Stimulated activated effector memory CD8-positive, alpha-beta T cell treated with anti-CD3 and anti-CD28 coated beads, Interleukin-12 subunit alpha, Interleukin-12 subunit beta, amount 100 ng/mL, for 72 hours (primary cell): ENCODE measurements at places on chromosomes 2 and 18.

- no peak for DNase-seq
Measured at GRCh38 chr18:13614641-13615288, 111.6 kb downstream of the FAM210A start.

- no peak for DNase-seq
Measured at GRCh38 chr18:29862824-29863223, 1179.7 kb downstream of the DSC3 start.

DNA sequence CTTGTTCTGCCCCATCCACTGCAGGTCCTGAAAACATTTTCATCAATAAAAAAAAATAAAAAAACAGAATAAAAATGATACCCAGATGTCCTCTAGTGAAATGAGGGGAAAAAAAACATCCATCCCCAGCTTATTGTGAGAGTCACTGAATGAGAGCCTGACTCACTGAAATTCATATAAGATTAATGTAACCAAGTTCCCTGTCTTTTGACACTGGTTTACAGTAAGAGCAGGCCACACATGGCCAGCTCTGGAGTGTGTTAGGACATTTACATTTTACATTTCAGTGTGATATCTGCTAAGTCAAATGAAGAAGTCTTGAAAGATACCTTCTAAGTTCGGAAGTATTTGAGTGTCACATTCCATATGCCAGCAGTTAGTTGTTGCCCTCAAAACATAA lies 21.1 kb upstream of the IL18R1 start:
- DNase-seq: no peak

DNA sequence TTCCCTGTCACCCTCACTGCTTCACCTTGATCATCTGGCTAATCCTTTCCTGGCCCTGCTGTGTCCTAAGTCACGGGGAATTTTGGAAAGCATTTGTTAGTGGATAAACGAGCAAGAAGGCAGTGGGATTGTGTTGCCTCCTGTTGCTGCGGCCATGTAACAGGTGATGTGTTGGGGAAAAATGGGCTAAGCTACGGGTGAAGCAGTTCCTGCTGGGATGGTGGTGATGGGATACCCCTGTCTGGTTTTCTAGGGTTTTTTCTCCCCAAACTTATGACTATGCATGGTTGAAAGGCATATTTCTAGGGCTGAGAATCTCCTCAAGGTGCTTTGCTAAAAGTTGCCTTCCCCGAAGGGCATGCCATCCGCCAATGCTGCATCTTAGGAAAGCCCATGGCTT lies 68.1 kb downstream of the WDSUB1 start:
- no peak for DNase-seq

DNA sequence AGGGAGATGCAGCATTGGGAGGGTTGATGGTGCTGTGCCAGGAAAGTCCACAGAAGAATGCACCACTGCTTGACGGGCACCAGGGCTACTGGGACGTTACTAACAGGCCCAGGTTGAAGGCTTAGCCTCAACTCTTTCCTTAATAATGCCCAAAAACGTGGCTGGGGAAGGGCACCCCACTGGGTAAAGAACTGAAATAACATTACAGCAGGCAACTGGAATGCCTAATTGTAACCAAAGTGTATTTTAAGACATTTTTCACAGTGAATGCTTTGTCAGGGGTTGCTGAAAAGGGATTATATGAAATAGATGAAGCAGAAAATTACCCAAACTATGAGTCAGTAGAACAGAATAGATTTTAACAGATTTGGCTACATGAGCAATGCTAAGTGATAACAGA lies 191.3 kb downstream of the CMPK2 start:
- no peak for DNase-seq

- no peak for DNase-seq
Measured at GRCh38 chr2:30997979-30998378, 140.3 kb downstream of the GALNT14 start.

- no peak for DNase-seq
Measured at GRCh38 chr2:33333433-33333832, 143.0 kb upstream of the RASGRP3 start.

DNA sequence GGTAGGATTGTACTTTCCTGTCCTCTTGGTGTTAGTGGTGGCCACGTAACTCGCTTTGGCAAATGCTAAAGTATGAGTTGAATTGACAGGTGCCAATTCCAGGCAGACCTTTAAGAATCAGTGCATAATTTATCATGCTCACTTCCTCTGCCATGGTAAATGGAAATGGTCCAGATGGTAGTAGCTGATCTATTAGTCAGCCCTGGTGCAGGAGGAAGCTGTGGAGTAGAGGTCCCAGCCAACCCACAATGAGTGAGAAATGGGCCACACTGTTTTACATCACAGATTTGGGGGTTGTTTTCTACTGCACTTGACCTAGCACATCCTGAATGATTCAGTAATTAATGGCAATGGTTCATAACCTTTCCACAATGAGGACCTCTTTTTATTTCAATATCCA lies 104.4 kb downstream of the RGPD3 start:
- DNase-seq: no peak

DNA sequence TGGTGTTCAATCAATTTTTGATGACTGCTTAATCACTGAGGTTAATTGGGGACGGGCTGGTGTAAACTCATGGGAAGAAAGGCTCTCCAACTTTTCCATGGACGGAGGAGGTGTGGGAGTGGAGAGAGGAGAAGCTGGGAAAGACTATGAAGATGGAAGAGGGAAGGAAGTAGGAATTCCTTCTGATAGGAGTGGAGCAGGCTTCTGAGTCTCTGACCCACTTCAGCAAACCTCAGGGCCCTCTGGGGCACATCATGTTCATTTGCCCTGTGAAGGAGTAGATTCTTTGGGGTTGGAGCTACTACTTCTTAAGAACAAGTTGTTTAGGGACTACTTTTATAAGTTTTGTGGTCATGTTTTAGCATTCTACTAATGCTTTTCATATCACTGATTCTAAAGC lies 87.0 kb upstream of the MAP4K3 start:
- no peak for DNase-seq

DNA sequence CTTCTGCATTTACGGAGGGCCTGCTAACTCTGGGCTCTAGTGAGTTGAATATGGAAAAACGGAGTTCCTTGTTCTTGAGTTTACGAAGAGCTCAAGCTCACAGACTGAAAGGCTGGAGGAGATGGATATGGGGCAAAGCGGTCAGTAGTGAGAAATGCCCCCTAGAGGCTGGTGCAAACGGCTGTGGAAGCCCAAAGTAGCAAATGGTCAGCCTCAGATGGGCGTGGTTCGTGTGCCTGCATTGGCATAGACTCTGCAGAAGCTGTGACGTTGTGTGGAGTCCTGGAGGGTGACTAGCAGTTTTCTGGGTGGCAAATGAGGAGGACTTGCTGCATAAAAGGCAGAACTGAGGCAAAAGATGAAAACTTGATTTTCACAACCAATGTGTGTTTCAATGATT lies 93.6 kb upstream of the TWIST2 start:
- DNase-seq: no peak

DNA sequence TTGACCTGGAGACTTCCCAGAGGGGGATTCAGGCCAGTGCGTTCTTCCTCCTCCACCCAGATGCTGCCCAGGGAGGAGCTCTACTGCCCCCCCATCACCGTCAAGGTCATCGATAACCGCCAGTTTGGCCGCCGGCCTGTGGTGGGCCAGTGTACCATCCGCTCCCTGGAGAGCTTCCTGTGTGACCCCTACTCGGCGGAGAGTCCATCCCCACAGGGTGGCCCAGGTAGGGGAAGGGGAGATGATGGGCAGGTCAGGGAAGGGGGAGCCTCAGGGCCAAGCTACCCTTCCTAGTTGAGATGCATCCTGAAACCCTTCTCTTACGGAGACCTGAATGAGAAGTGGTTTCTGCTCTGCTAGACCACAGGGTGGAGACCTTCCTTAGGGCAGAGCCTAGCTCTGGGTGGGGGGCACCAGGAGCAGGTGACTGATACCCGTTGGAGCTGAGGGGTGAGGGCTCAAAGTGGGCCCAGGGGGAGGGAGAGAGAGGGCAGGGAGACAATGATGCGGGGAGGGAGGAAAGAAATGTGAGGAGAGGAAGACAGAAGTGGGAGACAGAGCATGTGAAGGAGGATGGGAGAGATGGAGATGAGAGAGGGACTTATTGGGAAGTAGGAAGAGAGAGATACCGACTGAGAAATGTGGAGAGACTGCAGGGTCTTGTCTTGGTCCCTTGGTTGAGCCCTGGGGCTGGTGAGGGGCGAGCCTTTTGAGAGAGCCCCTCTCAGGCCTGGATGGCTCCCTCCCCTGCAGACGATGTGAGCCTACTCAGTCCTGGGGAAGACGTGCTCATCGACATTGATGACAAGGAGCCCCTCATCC lies 159.4 kb downstream of the DYSF start:
- DNase-seq: no peak

DNA sequence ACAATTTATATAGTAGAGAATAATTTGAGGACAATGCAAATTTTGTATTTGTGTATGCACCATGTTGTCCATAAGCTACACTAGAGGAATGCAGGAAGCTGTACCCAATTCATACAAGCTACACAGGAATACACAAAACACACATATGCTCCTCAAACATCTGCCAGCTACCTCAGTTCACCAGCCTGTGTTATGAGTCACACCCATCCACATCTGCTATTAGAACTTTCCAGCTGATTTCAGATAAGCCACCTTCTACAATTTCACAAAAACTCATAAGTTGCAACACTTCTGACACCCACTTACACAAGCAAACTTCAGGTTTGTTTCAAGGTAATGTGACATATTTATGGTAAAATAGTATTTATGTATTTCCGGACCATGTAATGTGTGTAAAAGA lies 438.9 kb downstream of the SATB2 start:
- DNase-seq: no peak

DNA sequence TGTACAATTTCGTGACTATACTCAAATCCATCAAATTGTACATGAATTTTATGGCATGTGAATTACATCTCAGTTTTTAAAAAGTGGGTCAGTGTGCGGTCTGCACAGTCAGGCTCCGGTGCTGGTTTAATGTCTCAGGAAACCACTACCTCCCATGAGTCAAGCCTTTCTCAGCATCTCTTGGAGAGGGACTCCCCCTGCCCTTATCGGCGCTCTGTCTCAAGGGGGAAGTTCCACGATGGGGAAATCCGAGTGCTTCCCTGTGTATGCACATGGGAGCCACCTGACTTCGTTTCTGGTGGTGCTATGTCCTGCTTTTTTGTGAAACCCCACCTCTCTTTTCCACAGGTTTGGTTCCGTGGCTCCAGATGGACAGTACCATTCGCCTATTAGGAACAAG lies 72.5 kb downstream of the ACOXL start:
- peak; percentile 39 for DNase-seq

DNA sequence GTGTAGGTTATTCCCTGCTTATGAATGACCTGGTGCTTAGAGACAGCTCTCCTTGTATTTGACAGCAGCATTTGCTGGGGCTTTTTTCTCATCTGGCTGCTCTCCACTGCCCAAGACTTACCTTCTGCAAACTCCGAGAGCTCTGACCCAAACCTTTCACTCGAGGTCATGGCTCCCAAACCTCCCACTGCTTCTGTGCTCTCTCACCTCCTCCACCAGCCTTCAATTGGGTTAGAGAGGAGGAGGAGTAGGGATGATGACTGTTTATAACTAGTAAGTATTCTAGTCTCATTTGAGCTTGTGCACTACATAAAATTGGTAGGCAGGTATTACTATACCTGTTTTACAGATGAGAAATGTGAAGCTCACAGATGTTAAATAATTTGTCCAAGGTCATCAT lies 40.1 kb downstream of the LIMS1 start:
- peak; percentile 34 for DNase-seq

GRCh38 chr2:230669386-230669950 lies 43.2 kb upstream of the CAB39 start:
- DNase-seq: no peak

- DNase-seq: no peak
Measured at GRCh38 chr18:77749089-77749488, 499.4 kb downstream of the GALR1 start.

DNA sequence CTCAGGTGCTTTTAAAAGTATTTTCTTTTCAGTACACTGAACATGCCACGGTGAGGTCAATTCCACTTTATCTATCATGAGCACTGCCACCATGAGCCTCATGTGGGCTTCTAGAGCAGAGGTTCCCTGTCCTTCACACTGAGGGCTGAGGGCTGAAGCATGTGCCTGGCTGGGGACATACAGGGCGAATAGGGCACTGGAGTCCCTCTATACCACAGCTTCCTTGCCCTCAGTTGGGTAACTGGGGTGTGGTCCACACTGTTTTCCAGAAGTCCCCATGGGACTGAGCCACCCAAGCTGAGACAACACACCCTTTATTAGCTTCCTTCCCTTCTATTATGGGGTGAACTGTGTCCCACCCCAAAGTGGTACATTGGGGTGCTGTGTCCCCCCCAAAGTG lies 172.2 kb upstream of the ID2 start:
- no peak for DNase-seq

DNA sequence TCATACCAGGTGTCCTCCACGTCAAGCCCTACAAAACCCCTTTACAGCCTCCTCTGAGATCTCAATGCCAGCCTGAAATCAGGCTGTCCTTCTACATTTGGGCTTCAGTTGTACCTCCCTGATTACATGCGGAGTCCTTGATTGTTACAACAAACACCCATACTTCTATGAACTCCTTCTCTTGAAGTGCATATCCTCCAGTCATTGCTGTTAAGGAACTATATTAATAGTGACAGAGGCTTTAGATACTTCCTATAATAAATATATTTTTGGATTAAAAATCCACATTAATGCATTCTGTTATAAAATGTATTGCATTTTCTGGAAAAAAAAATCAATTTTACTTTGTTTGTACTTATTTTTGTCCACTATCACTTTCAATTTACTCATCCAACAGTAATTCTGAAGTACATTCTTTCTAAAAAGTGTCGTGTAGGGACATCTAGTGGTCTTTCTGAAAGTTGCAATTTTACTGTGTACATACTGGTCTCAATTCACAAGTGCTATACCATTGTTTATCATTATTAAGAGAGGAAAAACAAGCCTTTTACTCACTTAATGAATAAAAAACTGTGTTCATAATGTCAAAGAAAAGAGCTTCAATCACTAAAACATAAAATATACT lies 316.4 kb downstream of the DSEL start:
- DNase-seq: no peak
